ENCODE measurements at places on chromosomes 5 and 9.

GRCh38 chr5:39167141-39167971 lies 52.0 kb downstream of the FYB1 start:
- no peak for DNase-seq

- no peak for DNase-seq
Observed at GRCh38 chr5:122649080-122649479, 125.8 kb upstream of the SNX2 start.

DNA sequence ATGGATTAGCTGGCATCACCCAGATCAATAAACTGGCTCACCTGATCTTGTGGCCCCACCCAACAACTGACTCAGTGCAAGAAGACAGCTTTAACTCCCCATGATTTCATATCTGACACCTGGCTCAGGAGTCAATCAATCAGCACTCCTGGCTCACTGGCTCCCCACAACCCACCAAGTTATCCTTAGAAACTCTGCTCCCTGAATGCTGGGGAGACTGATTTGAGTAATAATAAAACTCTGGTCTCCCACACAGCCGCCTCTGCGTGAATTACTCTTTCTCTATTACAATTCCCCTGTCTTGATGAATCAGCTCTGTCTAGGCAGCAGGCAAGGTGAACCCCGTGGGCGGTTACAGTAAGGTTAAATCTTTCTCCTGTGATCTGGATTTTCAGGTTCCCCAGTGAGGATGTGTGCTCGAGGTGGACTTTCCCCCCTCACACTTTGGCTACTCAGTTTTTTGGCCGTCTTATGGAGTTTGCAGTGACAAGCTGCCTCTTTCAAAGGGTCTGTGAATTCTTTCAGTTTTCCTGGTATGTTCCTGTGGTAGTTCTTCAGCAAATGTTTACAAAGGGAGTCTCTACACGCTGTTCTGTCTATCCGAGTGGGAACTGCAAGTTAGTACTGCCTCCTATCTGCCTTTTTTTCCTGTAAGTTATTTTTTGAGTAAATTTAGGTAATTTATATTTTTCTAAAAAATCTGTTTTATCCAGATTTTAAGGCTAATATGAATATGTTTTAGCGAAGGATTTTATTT lies 500.2 kb upstream of the NUDT12 start:
- DNase-seq: no peak

GRCh38 chr9:136259836-136260235 lies 14.2 kb upstream of the QSOX2 start:
- DNase-seq: no peak

GRCh38 chr5:4189317-4189716 lies 593.7 kb downstream of the IRX1 start:
- no peak for DNase-seq

DNA sequence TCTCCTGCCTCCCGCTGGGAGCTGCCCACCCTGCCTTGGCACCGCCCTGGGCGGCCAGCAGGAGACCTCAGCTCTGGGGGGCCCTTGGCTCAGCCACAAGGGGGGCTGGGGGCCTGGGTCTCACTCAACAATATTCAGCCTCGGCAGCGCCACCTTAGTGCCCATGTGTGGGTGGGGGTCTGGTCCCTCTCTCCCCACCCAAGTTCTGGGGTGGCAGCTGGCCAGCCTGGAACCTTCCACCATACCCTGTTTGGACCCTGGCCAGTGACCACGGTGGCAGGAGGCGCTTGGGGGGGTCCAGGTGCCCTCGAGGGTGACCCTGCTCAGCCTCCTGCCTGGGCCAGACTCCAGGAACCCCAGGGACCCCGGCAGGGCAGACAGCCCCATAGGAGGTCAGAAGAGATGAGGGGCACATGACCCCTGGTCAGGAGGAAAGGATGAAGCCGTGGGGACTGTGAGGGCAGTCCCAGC lies 22.2 kb downstream of the NKD2 start:
- DNase-seq: no peak

Data from AG09309 (cell line).